ENCODE measurements at places on chromosomes 5 and 9. TPM values are rescaled to one million over a fixed set of nuclear protein-coding genes. Genes with fewer than 3 reads are reported as not detected.

DNA sequence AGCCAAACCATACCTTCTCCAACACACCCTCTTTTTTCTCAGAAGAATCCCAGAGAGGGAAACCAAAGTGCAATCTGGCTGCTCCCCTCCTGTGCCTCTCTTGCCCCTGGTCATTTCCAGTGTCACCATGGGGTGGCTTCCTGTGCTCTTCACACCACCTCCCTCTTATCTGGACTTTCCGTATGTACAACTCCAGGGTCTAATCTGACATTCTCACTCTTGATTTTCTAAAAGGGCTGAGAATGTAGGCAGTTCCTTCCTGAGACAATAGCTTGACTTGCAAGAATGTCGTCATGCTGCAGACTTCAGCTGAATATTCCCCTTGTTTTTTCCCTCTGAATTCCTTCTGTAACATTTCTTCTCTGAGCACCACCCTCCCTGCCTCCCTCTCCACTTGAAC lies 110.2 kb downstream of the FBXL7 start:
- H3K36me3 ChIP-seq = no peaks in the 10 kb centered on the region
- no peak overlapping the region for H3K4me3 ChIP-seq
- no peaks in the 10 kb centered on the region for H3K4me1 ChIP-seq
- no peaks in the 10 kb centered on the region for H3K27me3 ChIP-seq
- no peak overlapping the region for H3K27ac ChIP-seq

- no peaks in the 10 kb centered on the region for H3K36me3 ChIP-seq
- no peak within 1 kb of the TSS for H3K4me3 ChIP-seq
- no peak for DNase-seq
- H3K27me3 ChIP-seq = peaks cover 76% of the 10 kb centered on the region
- H3K27ac ChIP-seq = no peak within 1 kb of the TSS
- peaks cover 8% of the 10 kb centered on the region for H3K4me1 ChIP-seq
Observed at GRCh38 chr9:115117999-115118878, at the start of gene TNC. TSS of gene TNC (minus strand) at chr9:115118157. CDS start at chr9:115091018, 27,139 bp downstream.

DNA sequence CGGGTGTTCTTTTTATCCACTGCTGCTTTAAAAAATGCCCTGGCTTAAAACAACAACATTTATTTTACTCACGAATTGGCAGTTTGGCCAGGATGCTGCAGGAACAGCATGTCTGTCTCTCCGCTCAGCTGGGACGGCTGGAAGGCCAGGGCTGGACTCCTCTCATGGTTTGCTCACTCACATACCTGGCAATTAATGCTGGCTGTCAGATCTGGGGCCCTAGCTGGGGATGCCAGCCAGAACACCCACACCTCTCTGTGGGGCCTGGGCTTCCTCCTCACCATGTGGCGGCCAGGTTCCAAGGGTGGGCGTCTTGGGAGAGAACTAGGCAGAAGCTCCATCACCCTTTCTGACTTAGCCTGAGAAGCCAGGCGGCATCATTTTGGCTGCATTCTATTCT lies 189.1 kb upstream of the IL12B start:
- H3K36me3 ChIP-seq = no peaks in the 10 kb centered on the region
- DNase-seq = no peak
- H3K4me1 ChIP-seq = peaks cover 6% of the 10 kb centered on the region
- no peak overlapping the region for H3K27ac ChIP-seq
- H3K27me3 ChIP-seq = peaks cover 15% of the 10 kb centered on the region
- no peak overlapping the region for H3K4me3 ChIP-seq

DNA sequence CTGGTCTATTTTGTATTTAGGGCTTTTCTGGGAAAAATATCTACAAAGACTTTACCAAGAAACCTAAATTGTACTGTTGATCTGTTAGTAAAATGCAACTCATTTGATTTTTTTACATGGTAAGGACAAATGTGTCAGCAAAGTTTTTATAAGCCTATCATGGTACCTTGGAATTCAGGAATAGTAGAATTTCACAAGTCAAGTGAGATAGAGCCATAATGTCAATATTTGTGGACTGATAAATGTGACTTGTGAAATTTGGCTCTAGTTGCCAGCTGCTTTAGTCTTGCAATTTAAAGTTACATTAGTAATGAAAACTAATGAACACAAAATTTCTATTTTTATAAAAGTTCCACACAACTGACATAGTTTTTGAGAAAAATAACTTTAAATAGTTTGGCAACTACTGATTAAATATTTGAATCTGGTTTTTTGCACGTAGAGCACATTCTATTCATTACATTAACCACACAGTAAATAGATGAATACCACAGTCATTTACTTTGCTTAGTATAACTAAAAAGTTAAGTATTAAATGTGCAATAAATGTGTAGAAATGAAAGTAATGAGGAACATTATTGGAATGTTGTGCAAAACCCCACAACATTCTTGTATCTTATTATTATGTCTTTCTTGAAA lies 41.2 kb upstream of the RIOK2 start:
- DNase-seq = no peak
- H3K4me1 ChIP-seq = no peaks in the 10 kb centered on the region
- no peaks in the 10 kb centered on the region for H3K36me3 ChIP-seq

DNA sequence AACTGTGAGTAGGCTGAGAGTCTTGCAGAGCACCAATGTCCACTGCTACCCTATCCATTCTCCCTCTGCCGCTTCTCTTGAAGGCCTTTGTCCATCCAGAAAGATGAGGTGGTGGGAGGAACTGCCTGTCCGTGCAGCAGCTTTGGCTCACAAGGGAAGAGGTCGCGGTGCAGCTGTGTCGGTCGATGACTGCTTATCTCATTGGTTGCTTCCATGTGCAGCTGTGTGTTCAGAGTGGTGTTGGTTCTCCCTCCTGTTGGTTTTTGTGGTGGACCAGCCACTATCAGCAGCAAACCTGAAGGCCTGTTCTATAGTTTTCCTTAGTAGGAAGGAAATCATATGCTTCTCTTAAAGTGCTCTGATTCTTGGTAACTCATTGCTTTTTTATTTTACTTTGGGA lies 40.7 kb downstream of the SPTAN1 start:
- peaks cover 13% of the 10 kb centered on the region for H3K36me3 ChIP-seq
- no peak overlapping the region for H3K4me3 ChIP-seq
- H3K27ac ChIP-seq = no peak overlapping the region
- no peaks in the 10 kb centered on the region for H3K4me1 ChIP-seq

- peaks cover 40% of the 10 kb centered on the region for H3K4me1 ChIP-seq
- no peaks in the 10 kb centered on the region for H3K36me3 ChIP-seq
- H3K27ac ChIP-seq = peak overlapping the region; percentile 88
Observed at GRCh38 chr9:36401164-36401740, 1.2 kb upstream of the RNF38 start.

GRCh38 chr9:89522261-89522958 lies 24.5 kb upstream of the SEMA4D start:
- H3K4me3 ChIP-seq = peak overlapping the region; percentile 76
- DNase-seq = peak; percentile 86
- peak overlapping the region; percentile 94 for H3K27ac ChIP-seq
- no peaks in the 10 kb centered on the region for H3K27me3 ChIP-seq
- H3K36me3 ChIP-seq = peaks cover 6% of the 10 kb centered on the region

DNA sequence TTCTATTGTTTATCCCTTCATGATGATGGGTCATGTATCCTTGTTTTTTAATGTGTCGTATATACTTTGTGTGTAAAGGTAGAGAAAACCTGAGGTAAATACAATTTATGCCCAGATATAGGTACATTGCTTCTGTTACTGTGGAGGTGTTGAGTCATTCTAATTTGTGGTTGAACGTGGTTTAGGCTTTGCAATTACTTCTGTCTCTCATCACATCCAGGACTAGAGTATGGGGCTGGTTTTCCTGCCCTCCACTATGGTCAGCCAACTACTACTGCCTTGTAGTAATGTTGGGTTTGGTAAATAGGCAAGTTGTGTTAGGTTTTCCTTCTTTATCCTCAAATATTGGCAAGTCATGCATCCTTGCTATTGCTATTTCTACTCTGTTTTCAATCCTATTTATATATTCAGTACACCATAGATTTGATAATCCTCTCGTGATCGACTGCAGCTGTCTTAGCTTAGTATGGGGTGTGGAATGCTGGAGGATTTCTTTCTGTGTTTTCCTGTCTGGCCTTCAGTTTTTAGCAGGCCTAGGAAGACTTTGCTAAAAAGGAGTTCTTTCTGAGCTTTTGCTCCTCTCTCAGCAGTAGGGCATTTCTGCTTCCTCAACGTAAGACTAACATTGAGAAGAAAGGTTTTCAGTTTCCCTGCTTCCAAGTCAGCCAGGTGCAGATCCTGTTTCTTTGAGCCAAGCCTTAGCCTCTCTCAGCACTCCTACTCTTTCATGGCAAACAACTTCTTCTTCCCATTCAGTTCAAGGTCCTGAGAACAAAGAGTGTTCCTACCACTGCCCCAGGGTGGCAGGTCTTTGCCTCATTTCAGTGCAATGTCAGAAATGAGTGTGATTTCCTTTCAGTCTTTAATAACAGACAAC lies 844.4 kb upstream of the CDH18 start:
- H3K27me3 ChIP-seq = no peaks in the 10 kb centered on the region
- no peaks in the 10 kb centered on the region for H3K36me3 ChIP-seq
- no peaks in the 10 kb centered on the region for H3K4me1 ChIP-seq
- DNase-seq = no peak
- no peak overlapping the region for H3K4me3 ChIP-seq
- no peak overlapping the region for H3K27ac ChIP-seq

DNA sequence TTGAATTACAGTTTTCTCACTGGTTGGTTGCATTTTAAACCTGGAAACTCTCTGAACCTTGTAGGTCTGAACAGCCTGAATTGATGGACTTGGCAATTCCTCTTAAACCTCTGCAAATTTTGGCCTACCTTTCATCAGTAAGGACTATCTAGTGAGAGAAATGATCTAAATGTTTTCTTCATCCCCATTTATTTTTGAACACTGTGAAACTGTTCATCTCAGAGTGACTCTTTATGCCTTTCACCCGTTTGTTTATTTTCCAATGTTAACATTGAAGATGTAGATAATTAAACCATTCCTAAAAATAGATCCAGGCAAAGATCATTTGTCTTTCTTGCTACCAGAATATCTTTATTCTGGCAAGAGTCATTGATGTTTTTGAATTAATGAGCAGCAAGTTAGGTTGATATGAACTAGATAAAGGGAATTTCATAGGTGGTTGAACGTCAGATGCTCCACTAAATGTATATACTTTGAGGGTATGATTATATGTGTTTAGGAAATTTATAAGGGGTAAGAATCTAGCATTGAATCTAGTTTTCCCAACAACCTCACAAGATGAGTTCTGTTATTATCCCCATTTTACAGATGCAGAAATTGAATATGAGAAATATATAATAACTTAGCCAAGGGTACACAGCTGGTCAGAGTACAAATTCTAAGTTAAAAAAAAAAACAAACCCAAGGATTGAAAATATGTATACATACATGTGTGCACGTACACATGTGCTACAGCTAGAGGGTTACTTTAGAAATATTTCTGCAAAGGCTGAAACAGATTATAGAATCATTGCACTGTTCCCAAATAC lies 3.4 kb downstream of the CPEB4 start:
- no peaks in the 10 kb centered on the region for H3K36me3 ChIP-seq
- H3K27me3 ChIP-seq = no peaks in the 10 kb centered on the region
- no peak for DNase-seq
- H3K4me3 ChIP-seq = peak overlapping the region; percentile 95

- H3K27me3 ChIP-seq = no peaks in the 10 kb centered on the region
- H3K4me1 ChIP-seq = peaks cover 5% of the 10 kb centered on the region
- H3K4me3 ChIP-seq = peak within 1 kb of the TSS; percentile 81
- DNase-seq = no peak
- peaks cover under 1% of the 10 kb centered on the region for H3K36me3 ChIP-seq
- H3K27ac ChIP-seq = no peak within 1 kb of the TSS
Observed at GRCh38 chr9:137550231-137550621, at the start of gene PNPLA7. TSS of gene PNPLA7 (minus strand) at chr9:137550402. CDS start at chr9:137550197, 205 bp downstream.

The PROP1 gene
- not detected for total RNA-seq

The ARL10 gene
- 12.9 TPM for total RNA-seq

The CDK5RAP2 gene
- 73.4 TPM for total RNA-seq
